Activated CD4-positive, alpha-beta T cell treated with anti-CD3 and anti-CD28 coated beads, Interleukin-2, amount 50 U/mL, for 1 hour (primary cell): ENCODE measurements at places on chromosomes 13 and 19.

- no peak for DNase-seq
Observed at GRCh38 chr13:66329988-66330451, 900.1 kb downstream of the PCDH9 start.

DNA sequence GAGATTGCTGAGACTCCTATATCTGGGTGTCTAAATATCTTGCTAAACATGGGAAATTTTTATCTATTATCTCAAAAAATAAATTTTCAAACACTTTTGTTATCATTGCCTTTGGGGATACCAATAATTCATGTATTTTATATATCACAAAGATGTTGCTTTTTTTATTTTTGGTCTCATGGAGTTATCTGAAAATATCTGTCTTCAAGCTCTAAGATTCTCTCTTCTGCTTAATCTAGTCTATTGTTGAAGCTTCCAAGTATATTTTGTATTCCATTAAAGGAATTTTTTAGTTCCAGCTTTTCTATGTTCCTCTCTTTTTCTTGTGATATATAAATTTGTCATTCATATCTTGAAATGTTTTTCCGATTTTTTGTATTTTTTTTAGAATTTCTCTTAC lies 812.0 kb downstream of the DACH1 start:
- no peak for DNase-seq

- DNase-seq: no peak
Observed at GRCh38 chr13:113647351-113648215, 10.4 kb downstream of the ATP4B start.

DNA sequence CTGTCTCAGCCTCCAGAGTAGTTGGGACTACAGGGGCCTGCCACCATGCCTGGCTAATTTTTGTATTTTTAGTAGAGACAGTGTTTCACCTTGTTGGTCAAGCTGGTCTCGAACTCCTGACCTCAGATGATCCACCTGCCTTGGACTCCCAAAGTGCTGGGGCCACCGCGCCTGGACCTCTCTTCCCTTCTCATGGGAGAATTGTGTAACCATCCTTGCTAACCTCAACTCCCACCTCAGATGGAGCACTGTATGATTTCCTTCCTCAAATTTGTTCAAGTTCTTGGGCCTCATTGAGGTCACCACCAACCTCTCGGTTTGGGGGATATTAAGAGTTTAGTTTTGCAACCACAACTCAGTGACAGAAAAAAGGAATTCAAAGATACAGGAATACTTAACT lies 10.7 kb downstream of the LILRA5 start:
- no peak for DNase-seq

DNA sequence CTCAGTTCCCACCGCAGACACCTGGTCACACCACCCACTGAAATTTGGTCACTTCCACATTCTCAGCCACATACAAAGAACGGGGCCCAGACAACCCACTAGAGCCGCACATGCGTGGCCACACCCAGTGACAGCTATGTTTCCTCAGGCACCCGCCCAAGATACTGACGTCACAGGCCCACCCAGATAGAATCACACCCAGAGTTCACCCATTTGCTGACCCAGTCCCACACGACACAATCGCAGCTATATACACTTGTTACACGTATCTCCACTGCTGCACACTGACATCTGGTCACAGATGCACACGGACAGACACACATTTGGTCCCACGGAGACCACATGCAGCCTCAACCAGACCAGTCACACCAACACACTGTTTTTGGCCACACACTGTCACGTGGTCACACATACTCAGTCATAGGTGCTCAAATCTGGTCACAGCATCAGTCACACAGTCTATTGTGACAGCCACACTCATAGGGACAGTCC lies 2.9 kb downstream of the NUMBL start:
- DNase-seq: no peak

DNA sequence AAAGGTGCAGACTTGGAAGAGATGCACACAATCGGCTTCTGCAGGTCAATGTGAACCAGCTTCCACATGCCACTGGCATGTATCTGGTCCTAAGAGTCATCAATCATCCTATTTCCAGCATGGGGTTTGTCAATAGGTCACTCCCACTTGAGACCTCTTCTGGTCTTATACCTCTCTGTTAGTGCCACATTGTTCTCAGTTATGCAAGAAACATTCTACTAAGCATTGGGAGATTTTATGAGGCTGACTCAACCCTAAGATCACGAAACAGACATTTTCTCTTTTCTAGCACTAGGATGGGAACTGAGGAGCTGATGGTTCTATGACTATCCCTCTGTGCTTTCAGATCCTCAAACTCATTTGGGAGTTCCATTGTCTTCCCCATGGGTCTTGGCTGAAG lies 581.5 kb upstream of the KLF12 start:
- DNase-seq: no peak

DNA sequence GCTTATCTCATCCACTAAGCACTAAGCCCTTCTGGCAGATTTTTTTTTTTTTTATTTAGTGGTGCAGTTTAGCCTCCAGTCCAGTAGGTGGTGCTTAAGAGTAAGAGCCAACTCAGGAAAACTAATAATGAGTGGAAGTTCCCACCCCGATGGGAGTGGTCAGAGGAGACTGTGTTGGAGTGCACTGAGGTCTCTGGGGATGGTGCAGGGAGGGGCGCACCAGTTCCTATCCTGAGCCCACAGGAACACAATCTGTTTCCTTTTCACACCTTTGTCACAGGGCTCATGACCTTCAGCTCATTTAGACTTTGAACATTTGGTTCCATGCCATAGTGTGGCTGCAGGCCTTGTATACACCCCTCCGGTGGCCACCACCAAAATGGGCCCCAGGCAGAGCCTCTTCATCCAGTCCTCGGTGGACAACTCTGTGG lies 367.4 kb downstream of the SPRY2 start:
- no peak for DNase-seq

DNA sequence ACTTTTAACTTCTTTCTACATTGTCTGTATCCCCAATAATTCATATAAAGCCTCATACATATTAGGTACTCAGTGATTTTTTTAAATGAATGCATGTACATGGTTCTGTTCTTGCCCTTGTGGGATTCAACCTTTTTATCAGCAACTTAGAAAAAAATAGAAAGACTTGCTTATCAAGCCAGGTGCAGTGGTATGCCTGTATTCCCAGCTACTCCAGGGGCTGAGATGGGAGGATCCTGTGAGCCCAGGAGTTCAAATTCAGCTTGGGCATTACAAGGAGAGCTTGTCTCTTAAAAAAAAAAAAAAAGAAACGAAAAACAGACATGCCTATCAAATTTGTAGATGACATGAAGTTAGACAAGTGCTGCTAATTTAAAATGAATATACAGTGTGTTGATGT lies 54.2 kb upstream of the MYCBP2 start:
- DNase-seq: no peak

DNA sequence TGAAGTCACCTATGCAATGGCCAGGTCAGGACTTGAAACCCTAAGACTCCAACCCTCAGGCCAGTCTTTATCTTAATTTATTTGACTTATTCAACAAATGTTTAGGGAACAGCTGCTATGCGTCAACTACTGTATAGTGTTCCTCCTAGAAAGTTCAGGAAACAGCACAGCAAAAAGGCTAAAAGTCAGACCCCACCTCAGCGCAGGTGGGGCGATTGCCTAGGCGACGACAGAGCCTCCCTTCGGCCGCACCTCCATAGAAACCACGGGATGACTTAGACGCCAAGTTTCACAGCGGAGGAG lies 502 bp downstream of the VRK3 start:
- DNase-seq: no peak

DNA sequence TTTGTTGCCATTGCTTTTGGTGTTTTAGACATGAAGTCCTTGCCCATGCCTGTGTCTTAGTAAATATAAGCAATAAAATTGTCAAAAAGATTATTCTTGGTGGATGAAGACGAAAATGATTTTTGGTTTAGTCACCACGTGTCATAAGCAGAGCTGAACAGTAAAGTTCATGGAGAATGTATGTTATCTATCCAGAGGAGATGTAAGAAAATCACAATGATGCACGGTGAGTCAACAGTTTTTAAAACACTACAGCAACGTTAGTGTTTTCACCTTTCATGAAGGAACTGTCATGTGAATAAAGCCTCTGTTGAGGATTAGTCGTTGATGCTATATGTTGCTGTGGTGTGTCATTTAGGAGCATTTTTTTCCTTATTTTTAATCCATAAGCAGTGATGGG lies 137.6 kb downstream of the GPC6 start:
- DNase-seq: no peak

GRCh38 chr13:112737294-112737693 lies 47.5 kb downstream of the ATP11A start:
- no peak for DNase-seq

DNA sequence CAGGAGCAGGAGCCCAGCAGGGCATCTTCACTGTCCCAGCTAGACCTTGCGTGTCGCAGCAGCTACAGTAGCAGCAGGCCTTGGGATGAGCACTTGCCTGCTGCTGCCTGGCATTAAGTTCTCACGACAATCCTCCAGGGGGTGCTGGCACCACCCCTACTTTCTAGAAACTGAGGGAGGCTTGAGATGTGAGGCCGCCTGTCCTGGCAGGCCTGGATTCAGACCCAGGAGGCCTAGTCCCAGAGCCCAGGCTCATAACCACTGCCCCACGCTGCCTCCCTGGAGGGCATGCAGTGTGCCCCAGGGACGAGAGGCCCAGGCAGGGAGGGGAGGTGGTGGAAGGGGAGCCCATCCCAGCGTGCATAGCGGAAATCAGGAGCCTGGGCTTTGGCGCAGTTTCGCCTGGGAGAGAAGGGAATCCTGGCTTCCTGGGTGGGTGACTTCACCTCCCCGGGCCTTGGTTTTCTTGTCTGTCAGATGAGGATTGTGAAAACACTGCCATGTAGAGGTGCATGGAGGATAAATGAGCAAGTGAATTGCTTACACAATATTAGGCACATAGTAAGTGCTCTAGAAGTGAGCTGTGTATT lies 26.1 kb downstream of the PPP5C start:
- no peak for DNase-seq

- DNase-seq: no peak
Observed at GRCh38 chr19:29943615-29944014, 1.6 kb downstream of the URI1 start.

GRCh38 chr13:94329277-94329676 lies 150.2 kb downstream of the DCT start:
- DNase-seq: no peak

DNA sequence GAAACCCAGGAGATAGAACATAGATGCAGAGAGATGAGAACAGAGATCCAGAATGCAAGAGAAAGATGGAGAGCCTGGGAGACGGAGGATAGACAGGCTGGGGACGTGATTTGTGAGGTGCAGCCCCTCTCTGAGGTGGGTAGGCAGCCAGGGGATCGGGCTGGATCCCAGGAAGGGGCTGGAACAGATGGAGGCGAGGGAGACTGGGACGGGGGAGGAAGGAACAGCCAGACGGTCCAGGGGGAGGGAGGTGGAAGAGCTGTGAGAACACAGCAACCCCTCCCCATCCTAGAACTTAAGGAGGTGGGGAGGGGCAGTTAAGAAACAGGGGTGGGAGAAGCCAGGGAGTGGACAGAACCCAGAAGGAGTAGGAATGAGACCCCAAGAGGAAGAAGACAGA lies 3.1 kb downstream of the SLC17A7 start:
- no peak for DNase-seq

GRCh38 chr19:57558525-57558924 lies 1.1 kb downstream of the ZNF550 start:
- DNase-seq: no peak

DNA sequence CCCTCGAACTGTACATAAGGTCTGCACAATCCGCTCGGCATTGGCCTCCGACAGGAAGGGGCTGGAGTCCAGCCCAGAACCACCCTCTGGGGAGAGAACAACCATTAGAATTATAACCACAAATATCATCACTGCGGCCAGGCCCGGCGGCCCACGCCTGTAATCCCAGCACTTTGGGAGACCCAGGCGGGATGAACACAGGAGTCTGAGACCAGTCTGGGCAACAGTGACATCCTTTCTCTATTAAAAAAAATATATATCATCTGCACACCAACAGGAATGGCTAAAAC lies 11.4 kb downstream of the COQ8B start:
- DNase-seq: no peak

- DNase-seq: no peak
Observed at GRCh38 chr13:56102641-56103040, 1038.1 kb upstream of the PRR20A start.

DNA sequence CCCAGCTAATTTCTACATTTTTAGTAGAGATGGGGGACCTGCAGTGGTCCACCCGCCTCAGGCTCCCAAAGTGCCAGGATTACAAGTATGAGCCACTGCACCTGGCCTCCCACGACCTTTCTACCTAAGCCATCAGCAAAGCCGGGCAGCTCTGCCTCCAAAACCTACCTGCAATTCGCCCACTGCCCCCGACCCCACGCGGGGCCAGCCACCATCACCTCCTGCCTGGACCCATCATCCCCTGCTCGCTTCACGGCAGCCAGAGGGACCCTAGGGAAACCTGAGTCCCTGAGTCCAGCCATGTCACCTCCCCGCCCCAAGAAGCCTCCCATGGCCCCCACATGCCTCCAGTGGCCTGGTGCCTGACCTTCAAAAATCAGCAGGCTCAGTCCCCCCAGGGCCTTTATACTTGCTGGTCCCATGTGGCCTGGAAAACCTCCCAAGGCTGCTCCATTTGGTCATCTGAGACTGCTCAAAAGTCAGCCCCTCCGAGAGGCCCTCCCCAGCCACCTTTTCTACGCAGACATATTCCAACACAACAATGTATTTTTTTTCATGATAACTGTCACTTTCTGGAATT lies 12.1 kb downstream of the ERCC2 start:
- DNase-seq: no peak

DNA sequence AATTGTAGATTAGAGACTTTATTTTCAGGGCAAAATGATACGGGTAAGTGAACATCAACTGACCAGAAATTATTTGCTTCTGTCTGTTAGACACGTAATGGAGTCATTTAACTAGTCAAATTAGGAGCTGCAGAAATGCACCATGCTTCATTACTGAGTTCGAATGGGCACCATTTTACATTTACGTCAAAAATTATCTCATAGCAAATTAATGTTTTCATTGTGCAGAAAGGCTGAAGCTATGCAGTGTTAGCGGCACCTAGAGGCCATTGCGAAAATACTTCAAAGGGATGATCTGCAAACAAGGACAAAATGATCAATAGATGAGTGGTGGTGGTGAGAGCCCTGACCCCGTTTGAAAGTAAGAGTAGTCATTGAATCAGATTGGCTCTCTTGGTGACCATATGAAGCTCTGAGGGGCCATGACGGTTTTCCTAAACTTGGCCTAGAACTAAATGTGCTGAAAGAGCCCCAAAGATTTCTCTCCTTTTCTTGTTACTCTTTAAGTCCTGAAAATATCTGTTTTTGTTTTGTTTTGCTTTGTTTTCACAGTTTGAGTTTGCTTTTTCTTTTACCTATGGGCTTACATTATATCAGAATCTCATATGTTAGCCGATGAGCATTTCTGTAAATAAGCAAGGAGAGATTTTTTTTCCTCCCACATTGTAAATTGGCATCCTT lies 277.9 kb downstream of the ZNF536 start:
- DNase-seq: no peak
